Fibroblast of pulmonary artery (primary cell): ENCODE measurements at places on chromosomes 12 and 14.
A peak's percentile ranks its signal among the peaks of the same experiment; 100 is the strongest.

GRCh38 chr14:28766469-28766955 lies at the start of gene FOXG1:
Gene FOXG1, plus strand, starts transcription at chr14:28766787. Its CDS starts 493 bp downstream, at chr14:28767280.
- DNase-seq, result peak; percentile 55

- no peak for DNase-seq
Measured at GRCh38 chr12:11836282-11837151, 187.0 kb downstream of the ETV6 start.

GRCh38 chr12:82818271-82819035 lies 131.7 kb downstream of the TMTC2 start:
- DNase-seq, result no peak

DNA sequence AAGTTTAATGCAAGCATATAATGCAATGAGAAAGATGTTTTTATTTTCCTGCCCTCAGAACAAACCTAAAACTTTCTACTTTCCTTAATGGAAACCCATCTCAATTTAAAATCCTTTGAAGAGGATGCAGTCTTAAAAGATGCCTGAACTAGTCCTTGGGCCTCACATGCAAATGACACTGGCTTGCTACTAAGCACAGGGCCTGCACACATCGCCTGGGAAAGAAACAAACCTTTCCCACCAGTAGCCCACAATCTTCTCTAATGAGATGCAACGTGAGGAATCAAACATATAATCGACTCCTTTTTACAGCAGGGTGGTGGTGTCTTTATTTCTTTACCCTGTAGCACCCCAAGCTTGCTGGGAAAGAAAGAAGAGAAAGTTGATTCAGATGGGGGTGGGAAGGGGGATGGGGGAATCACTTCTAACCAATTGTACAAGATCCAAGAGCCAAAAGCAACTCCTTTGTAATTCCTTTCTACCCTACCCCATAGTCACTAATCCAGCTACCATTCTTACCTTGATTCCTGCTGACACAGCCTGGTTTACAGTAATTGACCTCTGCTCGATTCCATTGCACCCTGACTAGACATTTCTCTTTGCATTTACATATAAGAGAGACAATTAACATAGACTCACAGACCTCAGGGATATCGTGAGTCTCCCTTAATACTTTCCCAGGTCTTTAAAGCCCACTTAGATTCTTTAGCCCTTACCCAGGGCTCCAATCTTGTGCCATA lies 69.5 kb upstream of the FERMT2 start:
- no peak for DNase-seq

DNA sequence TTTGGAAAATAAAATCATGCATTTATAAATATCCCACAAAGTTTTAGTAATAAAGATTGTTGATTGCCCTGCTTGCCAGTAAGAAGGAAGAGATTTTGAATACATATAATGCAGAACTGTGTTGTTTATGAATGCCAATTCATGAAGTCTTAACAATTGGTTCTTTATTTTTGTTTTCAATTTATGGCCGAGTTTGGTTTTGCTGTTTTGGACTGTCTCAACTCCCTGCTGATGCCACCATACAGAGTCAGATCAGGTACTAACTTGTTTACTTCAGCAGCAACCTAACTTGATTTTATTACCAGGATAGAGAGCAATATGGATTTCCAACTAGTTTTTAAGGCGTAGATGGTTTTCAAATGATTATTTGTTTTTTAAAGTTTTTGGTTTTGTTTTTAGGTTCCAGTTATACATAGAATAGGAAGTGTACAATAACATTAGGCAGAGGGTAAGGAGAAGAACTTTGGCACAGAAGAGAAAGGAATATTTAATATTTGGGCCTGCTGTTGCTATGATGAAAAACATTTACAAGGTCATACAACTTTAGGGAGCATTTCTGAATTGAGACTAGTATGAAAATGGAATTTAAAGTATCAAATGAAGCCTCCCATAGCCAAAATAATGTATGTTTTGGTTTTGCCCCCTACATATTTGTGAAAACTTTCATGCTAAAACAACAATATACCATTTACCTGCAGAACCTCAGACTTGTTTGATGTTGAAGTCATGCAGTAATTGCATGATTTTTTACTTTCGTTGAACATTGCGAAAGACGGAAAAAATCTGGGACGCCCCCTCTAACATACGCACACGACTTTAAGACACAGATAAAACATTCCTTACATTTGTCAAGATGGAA lies 904 bp upstream of the FAM177A1 start:
- peak; percentile 84 for DNase-seq

GRCh38 chr12:1766110-1766509 lies 54.3 kb upstream of the LRTM2 start:
- DNase-seq, result no peak
